AG09319 (cell line): ENCODE measurements at places on chromosomes 7 and 10.

- no peak for DNase-seq
Measured at GRCh38 chr10:8544057-8544380, 489.5 kb downstream of the GATA3 start.

DNA sequence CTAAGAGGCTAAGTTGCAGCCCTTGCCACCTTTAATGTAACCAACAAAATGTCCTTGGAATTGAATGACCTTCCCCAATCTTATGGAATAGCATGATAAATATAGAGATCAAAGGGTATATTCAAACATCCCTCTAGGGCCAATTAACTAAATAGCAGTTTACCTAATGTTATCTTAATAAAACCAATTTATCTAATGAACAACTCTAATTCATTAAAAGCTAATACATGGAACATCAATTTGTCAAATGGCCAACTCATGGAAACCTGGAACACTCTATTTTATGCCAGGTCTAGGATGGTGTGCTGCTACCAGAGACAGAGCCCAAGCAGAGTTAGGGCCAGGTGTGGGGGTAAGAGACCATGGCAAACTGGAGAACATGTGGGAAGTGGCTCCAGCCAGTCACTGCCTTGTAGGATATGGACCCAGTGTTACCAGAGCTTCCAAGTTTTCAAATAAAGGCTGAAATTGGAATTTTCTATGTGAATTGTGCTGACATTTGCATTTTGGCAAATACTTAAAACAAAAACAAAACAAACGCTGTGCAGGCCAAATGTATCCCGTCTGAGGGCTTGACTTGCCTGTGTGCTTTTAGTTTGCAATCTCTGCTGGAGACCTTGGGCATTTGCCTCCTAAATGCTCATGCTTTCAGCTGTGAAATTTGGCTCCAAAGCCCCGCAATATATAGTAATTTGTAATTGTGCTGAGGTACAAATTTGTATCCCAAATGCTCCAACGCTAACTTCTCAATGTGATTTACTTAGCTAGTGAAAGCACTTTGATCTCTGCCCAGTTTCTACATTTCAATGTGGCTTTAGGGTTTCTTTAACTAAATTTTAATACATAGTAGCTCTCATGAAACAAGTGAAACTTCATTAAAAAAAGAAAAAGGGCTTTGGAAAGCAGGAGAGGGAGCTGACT lies 55.1 kb downstream of the CPED1 start:
- DNase-seq = no peak

- DNase-seq = no peak
Measured at GRCh38 chr7:70935854-70936253, 196.1 kb upstream of the GALNT17 start.

GRCh38 chr10:43688348-43688892 lies 39.7 kb upstream of the ZNF32 start:
- no peak for DNase-seq

DNA sequence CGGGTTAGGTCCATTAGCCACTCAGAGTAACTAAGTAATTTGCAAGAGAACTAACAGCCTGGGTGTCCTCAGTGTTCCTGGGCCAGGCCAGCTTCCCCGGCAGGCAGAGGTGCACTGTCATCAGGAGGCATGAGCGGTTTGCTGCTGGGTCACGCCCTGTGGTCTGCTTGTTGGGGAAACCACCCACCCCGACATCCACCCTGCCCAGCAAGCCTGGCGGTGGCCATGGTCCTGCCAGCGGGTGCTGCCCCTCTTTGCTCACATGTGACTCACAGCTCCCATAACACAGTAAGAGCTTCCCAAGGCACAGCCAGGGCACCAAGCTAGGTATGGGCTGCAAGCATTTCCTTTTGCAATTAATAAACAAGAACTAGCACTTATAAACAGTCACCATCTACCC lies 75.9 kb downstream of the RGS10 start:
- no peak for DNase-seq

GRCh38 chr7:103811997-103812396 lies 177.5 kb downstream of the RELN start:
- DNase-seq = no peak

- no peak for DNase-seq
Measured at GRCh38 chr10:8534096-8534495, 479.6 kb downstream of the GATA3 start.

DNA sequence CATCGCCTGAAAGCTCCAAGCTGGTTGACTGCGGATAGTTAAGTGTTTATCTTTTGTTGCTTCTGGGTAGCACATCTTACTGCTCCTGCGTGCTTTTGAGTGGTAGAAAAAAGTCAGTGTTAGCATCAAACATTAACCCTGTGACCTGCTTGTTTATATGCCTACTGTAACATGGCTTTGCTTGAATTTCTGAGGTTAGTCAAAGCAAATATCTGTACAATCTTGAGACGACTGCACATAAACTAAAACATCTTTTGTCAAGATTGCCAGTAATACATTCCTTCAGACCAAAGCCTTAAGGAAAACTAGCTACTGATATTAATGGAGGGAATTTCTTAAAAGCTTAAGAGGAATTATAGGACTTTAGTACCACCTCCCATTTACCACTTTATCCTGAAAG lies 163.7 kb downstream of the BAMBI start:
- no peak for DNase-seq

DNA sequence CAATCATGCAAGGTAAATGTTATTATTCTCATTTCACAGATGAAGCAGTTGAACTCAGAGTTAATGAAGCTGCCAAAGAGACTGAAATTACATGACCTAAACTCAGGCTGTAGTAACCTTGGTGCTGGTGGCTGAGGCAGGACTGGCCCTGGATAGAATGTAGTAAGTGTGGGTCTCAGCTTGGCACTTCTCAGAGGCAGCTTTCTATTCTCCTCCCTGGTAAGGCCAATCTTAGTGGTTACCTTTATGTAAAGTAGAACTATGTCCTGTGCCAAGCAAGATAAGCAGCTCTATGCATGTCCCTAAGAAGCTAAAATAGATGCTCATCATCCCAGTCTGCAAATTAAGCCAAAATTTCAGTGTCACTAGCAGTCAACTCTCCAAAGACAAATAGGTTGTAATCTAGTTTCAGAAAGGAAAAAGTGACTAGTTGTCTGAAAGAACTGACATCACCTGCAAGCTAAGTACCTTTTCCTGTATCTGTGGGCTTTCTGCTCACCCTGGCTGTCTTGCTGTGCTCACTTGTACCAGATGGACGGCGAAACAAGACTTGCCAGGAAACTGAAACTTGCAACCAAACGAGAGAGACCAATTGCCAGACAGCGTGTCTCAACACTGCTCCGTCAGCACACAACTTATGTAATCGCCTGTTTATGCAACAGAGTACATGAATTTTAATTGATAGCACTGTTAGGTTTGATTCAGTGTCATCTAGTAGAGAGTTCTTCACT lies 43.7 kb downstream of the CH25H start:
- DNase-seq = peak; percentile 49

DNA sequence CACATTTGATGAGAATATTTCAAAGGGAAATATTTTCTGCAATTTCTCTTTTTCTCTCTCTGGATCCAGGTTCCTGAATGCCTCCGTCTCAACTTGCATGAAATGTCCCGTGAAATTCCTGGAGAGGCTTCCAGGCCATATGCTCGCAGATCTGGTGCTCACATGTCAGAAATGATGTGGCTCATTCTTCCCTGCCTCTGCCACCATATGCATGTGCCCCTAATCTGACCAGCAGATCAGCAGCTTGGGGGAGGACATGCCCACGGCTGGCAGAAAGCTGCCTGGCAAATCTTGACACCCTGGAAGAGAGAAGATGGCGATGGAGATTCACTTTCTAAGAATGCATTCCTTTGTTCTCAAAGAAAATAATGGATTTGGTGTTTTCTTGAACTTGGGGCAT lies 490.7 kb downstream of the RPS24 start:
- no peak for DNase-seq

DNA sequence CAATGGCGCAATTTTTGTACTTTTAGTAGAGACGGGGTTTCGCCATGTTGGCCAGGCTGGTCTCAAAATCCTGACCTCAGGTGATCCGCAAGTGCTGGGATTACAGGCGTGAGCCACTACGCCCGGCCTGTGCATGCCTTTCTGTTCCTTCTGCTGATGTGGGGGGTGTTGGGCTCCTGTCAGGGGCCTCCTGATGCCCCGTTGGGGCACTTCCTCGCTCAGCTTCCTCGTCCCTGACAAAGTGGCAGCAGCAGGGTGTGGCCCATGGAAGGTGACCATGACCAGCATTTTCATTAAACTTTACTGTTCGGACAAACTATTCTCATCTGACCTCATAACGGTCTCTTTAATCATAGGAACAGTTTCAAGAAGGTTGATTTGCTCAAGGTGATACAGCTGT lies 69.4 kb downstream of the TBXAS1 start:
- no peak for DNase-seq

GRCh38 chr10:48309711-48310226 lies 3.3 kb downstream of the MAPK8 start:
- no peak for DNase-seq
